Activated CD4-positive, alpha-beta T cell treated with anti-CD3 and anti-CD28 coated beads, Interleukin-2, amount 10 ng/mL, durations not matched to agents 24 days and 14 days (primary cell): ENCODE measurements at places on chromosomes 3 and 15. TPM values are rescaled to one million over a fixed set of nuclear protein-coding genes. Genes with fewer than 3 reads are reported as not detected.

SLMAP gene
- total RNA-seq, result 53.4 and 58.1 TPM in 2 replicates

C3orf20 gene
- 0.19 and 0.28 TPM in 2 replicates for total RNA-seq

TRH gene
- total RNA-seq, result not detected in 2 replicates

LRRC58 gene
- 28.1 and 29.4 TPM in 2 replicates for total RNA-seq

RBP2 gene
- not detected in 2 replicates for total RNA-seq

NMB gene
- total RNA-seq, result 2.8 and 3.7 TPM in 2 replicates

CPNE4 gene
- total RNA-seq, result not detected in 2 replicates

PPM1L gene
- 2.7 and 2.9 TPM in 2 replicates for total RNA-seq

GABRR3 gene
- 0.05 and 0.12 TPM in 2 replicates for total RNA-seq

ACSBG1 gene
- total RNA-seq, result not detected in 2 replicates

DNA sequence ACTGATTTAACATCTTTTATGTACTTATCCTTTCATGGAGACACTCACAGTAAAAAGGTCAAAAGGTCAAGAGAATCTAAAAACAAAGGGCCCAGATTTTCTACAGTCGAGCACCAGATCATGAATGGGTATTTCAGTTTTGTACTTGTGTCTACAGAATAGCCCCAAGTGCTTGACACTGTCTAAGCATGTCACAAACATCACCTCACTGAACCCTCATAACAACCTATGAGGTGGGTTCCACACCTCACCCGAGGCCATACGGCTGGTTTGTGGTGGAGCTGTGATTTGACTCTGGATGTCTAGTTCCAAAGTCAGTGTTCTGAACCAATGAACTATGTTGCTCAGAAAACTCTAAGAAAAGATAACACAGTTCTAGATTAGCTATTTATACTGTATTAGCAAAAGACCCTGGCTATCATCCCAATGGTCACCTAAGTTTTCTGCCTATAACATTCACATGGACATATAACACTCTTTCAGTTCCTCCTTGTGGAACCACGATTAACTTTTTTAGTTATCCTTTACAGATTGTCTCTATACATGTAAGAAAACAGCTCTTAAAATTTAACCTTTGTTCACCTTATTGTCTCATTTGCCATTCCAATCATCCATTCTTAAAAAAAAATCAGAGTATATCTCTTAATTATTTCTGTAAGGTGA is 25.5 kb downstream of the TM6SF1 start:
- DNase-seq, result no peak

GRCh38 chr3:10888518-10889090 is 72.6 kb downstream of the SLC6A11 start:
- DNase-seq, result no peak

GRCh38 chr15:90205886-90206285 is 4.8 kb downstream of the SEMA4B start:
- no peak for DNase-seq

DNA sequence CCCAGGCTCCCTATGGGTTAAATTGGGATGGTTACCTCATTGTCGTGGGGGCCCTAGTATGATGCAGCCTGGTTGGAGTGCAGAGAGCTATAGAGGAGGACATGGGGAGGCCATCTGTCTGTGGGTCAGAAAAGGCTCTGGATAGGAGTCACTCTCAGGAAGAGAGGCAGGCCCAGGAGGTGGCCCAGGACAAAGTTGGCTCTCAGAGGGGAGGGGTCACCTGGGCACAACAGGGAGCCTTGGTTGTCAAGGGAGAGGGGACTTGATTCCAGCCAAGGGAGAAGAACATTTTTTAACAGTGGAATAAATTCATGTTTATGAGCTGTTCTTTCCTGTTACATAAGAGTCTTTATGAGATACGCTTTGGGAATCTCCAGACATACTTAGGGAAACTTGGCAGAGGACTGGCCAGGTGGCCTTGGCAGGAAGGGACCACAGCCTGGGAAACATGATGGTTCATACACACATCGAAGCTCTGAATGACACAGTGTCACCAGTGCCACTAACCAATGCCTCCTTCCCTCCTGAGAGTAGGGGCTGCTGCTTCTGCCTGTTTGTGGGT is 27.5 kb upstream of the LCTL start:
- DNase-seq, result no peak

DNA sequence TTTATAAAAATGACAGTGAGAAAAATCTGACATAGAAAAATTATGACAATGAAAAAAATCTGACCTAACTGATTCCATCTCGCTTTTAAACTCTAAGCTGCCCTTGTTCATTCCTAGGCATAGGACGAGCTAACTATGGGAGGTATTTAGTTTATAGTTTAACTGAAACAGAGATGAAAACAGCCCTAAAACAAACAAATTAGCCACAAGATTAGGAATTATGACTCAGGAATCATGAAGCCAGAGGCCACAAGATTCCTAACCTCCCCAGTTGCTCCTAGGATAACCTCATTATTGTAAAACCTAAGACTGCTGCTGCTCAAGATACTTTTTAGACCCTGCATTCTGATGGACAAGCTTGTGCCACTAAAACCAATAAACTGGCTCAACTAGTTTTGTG is 122.7 kb upstream of the MNS1 start:
- DNase-seq, result no peak

DNA sequence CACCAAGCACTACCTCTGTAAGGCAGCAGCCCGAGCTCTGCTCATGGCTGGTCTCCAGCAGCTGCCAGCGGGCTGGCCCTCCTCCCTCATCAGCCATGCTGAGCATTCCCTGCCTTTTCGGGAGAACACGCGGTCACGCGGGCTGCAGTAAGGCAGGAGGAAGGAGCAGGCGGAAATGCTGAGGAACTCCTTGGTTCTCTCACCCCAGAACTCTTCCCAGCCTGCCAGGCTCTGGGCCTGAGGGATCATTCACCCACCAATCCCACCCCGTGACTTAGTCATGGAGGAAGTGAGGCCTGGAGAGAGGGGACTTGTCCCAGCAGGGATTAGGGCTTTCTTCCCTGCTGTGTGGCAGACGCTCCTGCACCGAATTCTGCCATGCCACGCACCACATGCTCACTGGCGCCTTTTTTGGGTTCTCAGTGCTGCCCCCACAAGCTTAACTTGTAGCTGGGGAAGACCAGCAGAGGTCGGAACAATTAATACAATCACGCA is 42.9 kb upstream of the RPL32 start:
- DNase-seq, result no peak

DNA sequence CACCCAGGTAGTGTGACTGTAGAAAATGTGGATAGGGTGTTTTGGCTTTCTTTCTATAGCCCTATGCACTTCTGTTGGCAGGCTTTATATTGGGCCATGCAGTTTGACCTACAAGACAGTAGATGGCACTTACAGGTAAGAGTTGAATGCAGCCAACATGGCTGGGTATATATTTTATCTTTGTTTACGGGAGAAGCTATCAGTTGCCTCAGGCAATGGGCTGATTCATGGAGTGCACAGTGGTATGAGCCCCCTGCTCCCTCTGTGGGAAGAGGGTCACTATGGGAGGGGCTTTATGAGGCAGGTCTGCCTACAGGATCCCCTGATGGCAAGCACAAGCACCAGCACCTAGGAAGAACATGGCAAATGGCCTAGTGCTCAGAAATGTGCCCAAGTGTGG is 301.2 kb upstream of the CDIN1 start:
- DNase-seq, result no peak

DNA sequence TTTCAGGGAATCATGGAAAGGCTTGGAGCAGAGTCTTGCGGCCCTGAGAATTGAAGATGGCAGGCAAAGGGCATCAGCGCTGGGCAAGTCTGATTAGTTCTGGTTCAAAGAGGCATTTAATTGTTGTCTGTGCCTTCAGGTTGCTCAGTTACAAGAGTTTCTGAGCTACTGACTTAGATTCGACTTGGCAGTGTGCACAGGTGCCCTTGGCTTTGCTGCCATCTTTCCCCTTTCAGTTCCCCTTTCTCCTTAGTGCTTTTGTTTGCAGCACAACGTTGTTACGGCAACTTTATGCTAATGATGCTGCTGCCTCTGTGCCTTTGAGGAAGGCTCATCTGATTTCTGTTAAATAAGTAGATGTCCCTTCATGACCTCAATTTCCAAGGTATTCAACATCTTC is 12.5 kb downstream of the P2RY14 start:
- peak; percentile 70 for DNase-seq

GRCh38 chr3:23796518-23796917 is 9.2 kb upstream of the UBE2E1 start:
- DNase-seq, result no peak

DNA sequence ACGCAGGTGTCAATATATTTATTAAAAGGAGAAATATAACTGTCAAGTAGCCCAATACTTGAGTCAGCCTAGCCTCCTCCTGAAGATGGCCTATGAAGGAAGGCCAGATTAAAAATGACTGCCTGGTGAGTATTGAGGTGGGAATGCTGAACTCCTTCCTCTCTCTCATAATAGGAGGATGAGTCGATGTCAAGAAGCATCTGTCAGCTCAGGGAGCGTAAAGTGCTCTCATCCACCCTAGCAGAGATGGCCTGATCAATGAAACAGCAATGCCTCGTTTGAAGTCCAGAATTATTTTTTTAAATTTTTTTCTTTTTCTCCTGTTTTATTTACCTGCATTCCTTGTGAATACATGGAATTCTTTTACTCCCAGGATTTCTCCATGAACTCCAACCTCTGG is 58.3 kb downstream of the SCN10A start:
- no peak for DNase-seq

DNA sequence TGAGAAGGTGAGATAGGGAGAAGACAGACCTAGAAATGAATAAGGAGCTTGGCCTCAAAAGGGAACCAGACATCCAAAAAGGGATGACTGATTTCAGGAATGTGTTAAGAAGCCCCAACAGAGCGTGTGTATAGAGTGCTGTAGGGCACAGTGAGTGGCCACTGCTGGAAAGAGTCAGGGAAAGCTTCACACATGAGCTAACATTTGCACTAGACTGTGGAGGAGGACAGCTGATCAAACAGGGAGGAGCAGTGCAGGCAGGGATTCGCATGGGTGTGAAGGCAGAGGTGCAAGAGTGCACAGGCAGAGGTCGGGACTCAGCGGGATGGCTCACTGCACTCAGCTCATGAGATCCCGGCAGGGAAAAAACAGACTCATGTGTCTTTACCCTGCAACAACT is 61.8 kb downstream of the NPTN start:
- DNase-seq, result no peak

GRCh38 chr15:77695961-77696582 is 63.4 kb upstream of the LINGO1 start:
- DNase-seq, result no peak

DNA sequence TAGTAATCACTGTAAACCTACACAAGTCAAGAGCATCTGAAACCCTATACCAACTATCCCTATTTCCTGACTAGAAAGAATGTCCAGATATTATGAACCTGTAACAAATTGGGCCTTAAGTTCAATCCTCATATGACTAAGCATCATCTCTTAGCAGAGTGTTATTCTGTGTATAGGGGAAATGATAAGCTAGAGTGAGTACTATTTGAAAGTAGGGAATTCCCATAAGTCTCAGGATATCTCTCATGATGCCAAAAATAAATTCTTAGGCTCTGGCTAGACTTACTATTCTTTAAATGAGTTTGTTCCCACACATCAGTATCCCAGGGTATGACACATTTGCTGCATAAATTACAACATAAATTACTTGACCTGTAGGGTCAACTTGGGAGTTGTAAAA is 15.3 kb downstream of the MRPL47 start:
- no peak for DNase-seq

GRCh38 chr15:57149196-57149595 is 227.1 kb upstream of the CGNL1 start:
- DNase-seq, result no peak

DNA sequence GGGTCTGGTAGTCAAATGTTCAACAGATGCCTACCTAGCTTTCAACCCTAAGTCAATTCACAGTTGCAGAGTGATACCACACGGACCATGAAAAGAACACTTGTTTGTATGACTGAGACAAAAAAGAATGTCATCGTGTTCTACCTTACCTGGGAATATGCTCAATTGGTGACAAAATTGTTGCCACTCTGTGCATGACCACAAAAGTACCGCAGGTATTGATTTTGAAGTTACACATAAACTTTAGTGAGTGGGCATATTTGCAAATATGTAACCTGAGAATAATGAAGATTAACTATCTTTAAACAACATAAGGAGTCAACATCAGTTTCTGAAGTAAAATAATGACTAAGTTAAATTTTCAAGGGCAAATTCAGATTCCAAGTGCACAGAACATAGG is 53.4 kb upstream of the SNRPN start:
- DNase-seq, result no peak

DNA sequence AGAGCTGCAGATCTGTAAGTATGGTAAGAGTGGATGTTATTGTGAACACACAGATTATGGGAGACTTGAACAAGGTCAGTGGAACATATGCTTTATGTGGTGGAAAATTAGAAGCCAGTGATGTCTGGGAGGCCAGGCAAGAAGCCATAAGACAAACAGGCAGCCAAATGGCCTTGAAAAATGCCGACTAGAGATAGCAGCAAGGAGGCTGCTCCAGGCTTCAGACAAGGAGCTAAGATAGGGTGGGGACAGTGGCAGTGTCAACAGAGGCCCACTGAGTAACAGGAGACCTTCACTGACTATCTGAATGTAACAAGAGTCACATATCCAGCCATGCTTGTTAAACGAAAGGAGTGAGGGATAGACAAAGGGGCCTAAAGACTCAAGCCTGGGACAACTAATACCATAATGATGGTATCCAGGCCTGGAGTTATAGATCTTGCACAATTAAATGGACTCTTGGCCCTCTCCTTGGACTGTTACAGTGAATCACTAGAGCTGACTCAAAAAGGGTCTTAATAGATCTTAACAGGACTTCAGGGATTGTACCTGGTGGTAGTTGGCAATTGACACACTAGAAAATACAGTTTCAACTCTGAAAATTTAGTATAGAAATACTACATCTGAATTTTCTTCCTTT is 50.6 kb downstream of the CFAP20DC start:
- no peak for DNase-seq

- DNase-seq, result no peak
Measured at GRCh38 chr15:63447017-63447676, 57.2 kb upstream of the USP3 start.

DNA sequence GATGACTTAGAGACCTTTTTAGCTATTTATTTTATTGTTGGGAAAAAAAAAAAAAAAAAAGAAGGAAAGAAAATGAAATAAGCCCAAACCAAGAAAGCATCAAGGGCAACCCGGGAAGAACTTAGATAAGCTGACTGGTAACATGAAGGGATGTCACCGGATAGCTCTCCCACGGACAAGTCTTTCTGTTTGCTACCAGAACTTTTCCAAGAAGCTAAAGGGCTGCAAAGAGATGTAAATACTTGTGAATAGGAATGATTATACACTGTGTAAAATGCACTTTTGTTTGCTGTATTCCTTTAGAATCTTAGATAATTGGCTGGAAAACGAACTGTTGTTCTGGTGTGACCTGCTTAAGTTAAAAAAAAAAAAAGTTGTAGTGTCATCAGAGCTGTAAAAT is 2.8 kb downstream of the FOXB1 start:
- DNase-seq, result peak; percentile 56
